ENCODE measurements at places on chromosomes 7 and 10. TPM values are rescaled to one million over a fixed set of nuclear protein-coding genes. Genes with fewer than 3 reads are reported as not detected.
A peak's percentile ranks its signal among the peaks of the same experiment; 100 is the strongest.

The TMEM176B gene
- total RNA-seq, result 0.26 TPM

The MOGAT3 gene
- not detected for total RNA-seq

The CYP3A7 gene
- total RNA-seq, result not detected

The FANK1 gene
- 9.7 TPM for total RNA-seq

GRCh38 chr7:92837000-92837749, 802 bp upstream of the CDK6 start:
- peak; percentile 29 for DNase-seq

DNA sequence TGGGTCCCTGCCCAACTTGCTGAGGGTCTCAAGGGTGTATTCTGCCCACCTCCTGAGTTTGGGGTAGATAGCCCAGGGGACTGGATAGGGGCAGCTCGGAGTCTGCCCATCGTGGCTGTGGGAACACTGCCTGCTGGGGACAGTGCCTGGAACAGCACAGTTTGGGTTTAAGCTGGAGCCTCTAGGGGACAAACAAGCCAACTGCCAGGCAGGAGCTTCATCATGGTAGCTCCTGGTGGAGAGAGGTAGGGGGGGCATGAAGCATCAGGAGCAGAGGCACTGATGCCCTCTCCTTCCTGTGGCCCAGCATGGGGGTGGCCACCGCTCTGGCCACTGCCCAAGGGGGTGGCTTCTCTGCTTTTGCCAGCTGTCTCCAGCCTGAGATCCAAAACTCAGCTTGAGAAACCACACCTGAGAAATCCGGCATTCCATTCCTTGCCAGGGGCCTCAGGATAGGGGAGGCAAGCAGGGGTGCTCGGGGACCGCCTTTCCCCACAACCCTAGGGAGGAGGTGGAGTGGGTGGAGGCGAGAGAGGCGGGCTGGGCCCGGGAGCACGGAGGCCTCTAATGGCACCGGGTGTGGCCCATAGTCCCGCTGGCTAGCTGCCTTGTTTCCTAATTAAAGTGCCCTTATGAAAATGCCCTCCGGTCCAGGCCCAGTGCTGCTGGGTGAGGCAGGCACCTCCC, 47.6 kb downstream of the UNC5B start:
- no peak for DNase-seq

The SLC16A12 gene
- total RNA-seq, result 0.31 TPM

GRCh38 chr10:79266084-79266483, 81.2 kb upstream of the PPIF start:
- no peak for DNase-seq

- no peak for DNase-seq
Observed at GRCh38 chr10:11392776-11393175, 218.7 kb downstream of the USP6NL start.

- DNase-seq, result peak; percentile 45
Observed at GRCh38 chr10:31263903-31264302, 55.1 kb upstream of the ZEB1 start.

DNA sequence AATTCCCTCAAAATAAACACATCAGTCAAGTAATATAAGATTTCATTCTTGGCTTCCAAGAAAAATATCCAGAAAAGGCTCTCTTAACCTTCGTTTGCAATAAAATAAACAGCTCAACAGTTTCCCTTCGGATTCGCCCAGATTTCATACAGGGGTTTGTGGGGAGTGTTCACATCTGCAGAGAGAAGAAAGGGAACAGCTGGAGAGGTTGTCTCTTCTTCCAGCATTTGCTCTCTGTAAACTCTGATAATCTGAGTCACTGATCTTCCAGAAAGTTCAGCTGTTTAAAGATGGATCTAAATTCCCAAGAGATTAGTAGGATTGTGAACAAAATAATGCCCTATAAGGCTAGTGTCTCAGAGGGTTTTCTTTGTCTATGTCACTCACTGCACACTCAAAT, 277.9 kb downstream of the HPSE2 start:
- DNase-seq, result no peak

- DNase-seq, result peak; percentile 49
Observed at GRCh38 chr10:107546284-107546683, 381.8 kb upstream of the SORCS1 start.

The MAGI2 gene
- 5.8 TPM for total RNA-seq

The GDF2 gene
- total RNA-seq, result not detected
